ENCODE measurements at places on chromosomes 1 and 21.
A peak's percentile ranks its signal among the peaks of the same experiment; 100 is the strongest.

DNA sequence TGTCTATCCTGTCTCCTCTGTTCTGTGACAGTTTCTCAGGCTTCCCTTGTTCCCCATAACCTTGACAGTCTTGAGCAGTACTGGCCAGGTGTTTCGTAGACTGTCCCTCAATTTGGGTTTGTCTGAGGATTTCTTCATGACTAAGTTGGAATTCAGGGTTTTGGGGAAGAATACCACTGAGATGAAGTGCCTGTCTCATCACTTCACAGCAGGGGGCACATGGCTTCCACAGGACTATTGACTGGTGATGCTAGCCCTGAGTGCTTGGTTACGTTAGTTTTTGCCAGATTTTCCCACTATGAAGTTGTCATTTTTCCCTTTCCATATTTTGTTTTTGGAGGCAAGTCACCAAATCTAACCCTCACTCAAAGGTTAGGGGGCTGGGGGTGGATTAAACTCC lies 45.7 kb downstream of the CDCP2 start:
- DNase-seq, result no peak

- no peak for DNase-seq
These were observed 1606.5 kb downstream of the BRINP3 start for GRCh38 chr1:188871164-188871563.

DNA sequence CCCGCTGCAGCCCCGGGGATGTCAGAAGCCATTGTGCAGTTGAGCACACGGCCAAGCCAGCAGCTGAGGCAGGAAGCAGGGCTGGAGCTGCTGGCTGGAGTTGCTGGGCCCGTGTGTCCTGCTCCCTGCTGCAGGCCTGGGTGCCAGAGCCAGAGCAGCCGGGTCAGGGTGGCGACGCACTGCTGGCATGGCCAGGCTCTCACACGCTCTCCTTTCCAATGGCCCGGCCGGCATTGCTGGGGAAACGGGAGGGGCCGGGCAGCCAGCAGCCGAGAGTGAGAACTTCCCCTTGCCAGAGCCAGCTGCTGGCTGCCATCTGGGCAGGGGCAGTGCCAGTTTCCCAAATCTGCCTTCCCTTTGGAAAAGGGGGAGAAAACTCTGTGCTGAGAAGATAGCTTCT lies 82.4 kb upstream of the PROX1 start:
- DNase-seq, result no peak

GRCh38 chr1:165793951-165794350 lies 25.3 kb upstream of the TMCO1 start:
- no peak for DNase-seq

DNA sequence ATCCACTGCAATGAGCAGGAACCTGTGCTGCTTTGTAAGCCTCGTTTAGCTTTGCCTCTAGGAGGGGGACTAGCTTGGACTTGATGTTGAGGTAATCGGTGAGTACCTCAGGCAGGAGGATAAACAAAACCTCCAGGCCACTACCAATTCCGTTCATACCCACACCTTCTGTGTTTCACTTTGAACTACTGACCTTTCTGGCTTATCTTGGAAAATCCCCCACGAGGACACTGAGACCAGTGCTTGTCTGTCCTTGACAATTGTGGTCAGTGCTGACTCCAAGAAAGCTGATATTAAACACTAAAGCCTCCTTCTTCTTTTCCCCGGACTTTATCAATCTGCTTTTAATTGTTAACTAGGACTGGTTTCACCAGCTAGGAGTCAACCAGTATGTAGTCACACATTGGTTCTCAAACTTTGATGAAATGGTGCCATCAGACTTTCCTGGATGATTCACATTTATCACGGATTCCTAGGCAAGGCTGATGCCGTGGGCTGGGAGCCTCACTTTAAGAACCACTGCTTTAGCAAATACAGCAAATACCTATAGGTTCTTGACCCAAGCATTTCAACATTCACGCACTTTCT lies 52.7 kb downstream of the TGFB2 start:
- DNase-seq, result no peak

- DNase-seq, result peak; percentile 17
These were observed at the start of gene SLC45A3 for GRCh38 chr1:205680073-205680851. Gene SLC45A3 (minus strand): TSS chr1:205680509. CDS start chr1:205664656, 15,853 bp downstream.

Measured in stimulated activated CD8-positive, alpha-beta memory T cell treated with anti-CD3 and anti-CD28 coated beads, Interleukin-7, amount 100 ng/mL, for 4 hours (primary cell).